ENCODE measurements at places on chromosomes 4 and X.

DNA sequence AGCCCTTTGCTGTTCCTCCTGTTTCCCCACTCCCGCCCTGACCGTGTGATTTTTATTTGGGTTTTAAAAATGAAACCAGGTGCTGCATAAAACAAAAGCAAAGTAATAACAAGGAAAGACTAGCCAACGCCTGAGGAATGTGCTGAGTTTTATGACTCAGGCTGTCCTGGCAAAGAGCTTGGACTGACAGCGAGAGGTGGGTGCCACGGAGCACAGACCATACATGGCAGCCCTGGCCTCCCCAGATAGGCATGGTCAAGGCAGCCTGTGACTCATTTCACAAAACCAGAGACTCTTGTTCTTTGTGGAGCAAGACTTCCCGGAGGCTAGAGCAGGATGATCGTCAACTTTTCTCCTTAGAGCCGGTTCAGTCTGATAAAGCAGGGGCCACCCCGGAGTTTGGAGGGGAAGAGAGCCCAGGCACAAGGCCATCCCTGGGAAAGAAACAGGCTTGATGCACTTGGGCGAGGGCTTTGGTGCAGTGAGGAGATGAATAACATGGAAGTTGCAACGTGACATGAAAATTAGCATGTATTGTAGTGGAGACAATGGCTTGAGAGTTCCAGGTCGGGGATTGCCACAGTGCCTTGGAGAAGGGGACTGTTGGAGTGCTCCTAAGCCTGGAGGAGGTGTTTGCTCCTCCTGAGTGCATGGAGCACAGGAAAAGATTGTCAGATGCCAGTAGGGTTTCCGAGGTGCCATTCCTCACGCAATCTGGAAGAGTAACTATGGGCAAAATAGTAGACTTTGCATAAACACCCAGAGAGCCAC is 54.8 kb downstream of the C4orf51 start:
- peak; percentile 19 for DNase-seq

DNA sequence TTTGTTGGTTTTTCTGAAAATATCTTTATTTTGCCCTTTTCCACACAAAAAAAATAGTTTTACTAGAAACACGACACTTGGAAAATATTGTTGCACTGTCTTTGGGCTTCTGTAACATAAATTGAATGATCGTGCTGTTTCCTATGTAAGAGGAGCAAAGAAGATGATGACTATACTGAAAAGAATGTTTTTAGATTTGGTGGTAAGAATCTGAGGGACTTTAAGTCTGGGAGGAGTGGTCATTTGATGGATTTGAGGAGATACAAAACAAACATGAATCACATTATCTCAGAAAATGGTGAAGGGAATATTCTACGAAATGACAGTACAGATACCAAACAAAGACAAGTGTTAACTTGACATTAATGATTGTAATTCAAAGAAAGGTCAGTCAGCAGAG is 328.8 kb downstream of the ADAM29 start:
- no peak for DNase-seq

GRCh38 chr4:5125321-5125720 is 74.0 kb downstream of the STK32B start:
- no peak for DNase-seq

DNA sequence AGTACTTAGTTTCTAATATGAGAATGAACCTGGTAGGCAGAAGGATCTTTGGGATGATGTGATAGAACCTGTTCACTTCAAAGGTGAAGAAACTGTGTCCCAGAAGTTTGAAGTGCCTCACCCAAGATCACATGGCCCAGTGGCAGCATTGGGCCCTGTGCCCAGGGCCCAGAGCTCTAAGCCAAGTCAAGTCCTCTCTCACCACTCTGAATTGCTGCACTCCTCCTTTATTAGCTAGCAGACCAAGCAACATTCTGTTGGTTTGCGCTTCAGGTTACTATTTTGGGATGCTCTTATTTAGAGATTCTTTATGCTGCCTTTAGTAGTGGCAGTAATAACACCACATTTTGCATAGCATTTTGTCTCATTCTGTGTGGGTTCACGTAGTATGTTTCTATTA is 82.7 kb downstream of the PARM1 start:
- DNase-seq = no peak

- DNase-seq = no peak
Measured at GRCh38 chr4:1739358-1739757, 18.0 kb downstream of the TACC3 start.

DNA sequence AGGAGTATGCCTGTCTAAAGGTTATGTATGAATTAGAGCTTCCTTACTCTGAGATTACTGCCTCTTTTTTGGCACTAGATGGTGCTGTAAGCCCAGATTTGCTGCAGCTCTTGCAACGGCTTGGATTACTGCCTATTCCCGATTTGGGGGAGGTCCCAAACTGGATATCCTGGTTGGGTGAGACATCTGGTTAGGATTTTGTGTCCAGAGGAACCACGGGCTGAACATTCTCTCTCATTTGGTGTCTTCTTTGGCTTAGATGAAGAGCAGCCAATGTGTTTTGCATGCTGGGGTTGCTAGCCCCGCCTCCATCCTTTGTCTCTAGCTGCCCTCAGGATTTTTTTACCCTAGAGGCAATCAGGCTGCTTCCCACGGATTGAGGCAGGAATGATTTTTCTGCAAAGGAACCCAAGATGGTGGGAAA is 31.9 kb downstream of the F8A1 start:
- peak; percentile 62 for DNase-seq

DNA sequence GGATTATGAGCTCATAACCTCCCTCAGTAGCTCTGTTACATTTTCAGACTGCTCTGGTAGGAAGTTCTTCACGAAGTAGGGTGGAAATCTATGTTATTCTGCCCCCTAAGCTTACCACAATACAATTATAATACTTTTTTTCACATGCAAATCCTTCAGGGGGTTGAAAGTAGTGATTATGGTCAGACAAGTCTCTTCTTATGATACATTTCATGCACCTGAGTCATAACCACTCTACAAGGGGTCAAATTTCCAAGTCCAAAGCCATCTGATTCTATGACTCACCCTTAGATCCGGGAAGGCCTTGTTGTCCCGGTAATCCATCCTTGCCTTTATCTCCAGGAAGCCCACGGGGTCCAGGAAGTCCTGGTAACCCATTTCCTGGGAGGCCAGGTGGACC is 95.2 kb downstream of the ATG4A start:
- no peak for DNase-seq

- DNase-seq = no peak
Measured at GRCh38 chrX:104987063-104987462, 233.4 kb downstream of the TEX13A start.

DNA sequence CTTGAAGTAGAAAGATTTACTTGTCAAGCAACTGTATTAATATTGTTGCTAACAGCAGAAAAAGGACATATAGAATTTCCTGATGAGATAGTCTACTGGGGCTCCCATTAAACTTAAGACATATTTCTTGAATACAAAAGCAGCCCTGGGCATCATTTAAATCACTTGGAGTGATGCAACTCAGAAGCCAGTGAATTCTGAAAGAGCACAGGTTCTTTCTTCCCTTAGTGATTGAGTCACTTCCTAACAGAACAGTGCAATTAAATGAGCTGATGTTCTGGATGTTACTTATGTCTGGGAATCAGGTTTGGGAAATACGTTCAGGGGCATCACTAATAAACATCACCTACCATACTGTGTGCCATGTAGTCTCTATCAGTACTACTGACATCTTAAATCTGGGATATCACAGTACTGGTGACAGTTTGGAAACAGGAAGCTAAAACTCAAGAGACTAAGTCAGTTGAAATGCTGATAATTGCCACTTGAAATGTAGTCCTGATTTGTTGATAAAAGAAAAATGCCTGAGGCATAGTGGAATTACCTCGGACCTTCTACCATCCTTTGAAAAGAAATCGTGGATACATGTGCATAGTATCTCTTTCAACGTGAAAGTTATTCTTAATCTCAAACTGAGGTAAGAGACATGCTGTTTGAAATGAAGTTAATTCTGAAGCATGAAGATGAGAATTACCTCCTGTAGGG is 249.2 kb upstream of the GPRIN3 start:
- DNase-seq = no peak

Measured in pons (tissue), 1 donor.